ENCODE measurements at places on chromosomes 3 and 15.

- no peak for DNase-seq
These were observed 20.0 kb downstream of the BOC start for GRCh38 chr3:113231391-113231790.

- no peak for DNase-seq
These were observed 910 bp upstream of the ARPP21 start for GRCh38 chr3:35638251-35638979.

DNA sequence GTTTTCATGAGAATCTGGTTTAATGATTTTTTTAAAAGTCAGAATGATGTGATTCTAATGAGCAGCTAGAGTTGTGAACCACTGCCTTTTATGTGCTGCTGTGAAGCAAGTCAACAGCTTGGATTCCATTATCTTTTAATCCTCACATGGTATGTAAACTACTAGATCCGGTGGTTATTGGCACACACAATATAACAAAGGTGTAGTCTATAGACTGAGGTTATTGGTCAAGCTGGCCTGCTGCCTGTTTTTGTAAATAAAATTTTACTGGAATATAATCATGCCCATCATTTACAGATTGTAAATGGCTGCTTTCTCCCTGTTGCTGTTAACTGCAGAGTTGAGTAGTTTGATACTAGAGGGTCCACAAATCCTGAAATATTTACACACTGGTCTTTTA is 103.1 kb downstream of the OTOL1 start:
- no peak for DNase-seq

GRCh38 chr3:73294537-73294936 is 233.1 kb downstream of the EBLN2 start:
- no peak for DNase-seq

DNA sequence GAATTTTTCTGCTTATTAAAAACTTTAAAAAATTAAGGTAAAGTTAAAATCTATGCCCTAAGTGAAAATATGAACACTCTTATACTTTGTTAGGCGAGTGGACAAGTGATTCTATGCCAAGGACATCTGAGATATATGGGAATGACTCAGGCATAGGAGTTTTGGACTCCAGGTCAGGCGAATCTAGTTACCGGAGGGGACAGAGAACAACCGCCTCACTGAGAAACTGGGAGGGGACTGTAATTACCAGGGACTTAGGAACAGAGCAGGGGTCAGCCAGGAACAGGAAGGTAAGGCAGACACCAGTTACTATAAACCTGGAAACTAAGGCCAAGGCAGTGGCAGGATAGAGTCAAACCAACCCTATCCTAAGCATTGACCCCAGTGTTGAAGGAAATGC is 16.8 kb upstream of the ATP1B3 start:
- no peak for DNase-seq

GRCh38 chr3:52456169-52456799 is 880 bp downstream of the NISCH start:
- no peak for DNase-seq

DNA sequence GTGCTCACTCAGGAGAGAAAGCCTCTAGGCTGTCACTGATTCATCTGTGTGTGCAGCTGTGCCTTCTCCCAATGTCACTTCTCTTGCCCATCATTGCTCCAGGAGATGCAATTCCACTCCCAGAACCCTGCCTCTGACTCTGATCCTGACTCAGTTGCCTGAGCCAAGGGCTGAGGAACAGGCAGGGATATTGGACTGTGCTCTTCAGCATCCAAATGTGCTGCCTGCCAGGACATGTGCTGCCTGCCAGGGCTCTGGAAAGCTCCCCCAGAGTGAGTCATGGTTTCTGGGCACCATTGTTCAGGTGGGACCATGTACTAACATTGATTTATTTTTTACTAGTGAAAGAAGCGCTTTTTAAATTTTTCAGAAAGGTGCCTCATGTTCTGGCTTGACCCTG is 71.0 kb downstream of the TRIM42 start:
- no peak for DNase-seq

DNA sequence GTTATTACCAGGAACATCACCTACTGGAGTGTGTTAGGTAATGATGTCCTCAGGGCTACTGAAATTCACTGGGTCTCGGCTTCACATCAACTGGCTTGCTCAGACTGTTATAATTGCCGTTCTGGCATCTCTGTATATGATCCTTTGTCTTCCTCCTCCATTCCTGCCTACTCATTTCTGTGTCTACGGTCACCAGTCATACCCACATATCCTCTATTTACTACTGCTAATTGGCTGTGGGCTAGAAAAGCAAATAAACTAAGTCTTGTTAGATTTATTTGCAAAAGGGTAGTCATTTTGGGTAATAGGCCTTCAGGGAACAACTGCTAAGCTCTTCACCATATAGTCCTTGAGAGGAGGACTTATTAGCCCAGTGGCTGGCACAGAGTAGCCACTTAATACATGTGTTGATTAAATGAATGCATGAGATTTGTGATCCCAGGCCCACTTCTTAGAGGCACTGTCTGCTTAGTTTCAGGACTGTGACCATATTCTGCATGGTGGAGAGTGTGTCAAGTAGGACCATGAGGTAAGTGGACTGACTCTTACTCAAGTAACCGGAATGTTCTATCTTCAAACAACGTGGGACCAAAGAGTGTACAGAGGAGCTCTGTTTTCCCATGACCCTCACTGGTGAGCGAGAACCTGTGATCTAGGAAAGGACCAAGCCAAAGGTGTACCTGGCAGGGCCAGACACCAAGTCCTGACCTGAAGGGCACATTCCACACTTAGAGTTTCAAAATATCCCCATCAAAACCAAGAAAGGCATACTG is 13.2 kb downstream of the ZDHHC3 start:
- no peak for DNase-seq

DNA sequence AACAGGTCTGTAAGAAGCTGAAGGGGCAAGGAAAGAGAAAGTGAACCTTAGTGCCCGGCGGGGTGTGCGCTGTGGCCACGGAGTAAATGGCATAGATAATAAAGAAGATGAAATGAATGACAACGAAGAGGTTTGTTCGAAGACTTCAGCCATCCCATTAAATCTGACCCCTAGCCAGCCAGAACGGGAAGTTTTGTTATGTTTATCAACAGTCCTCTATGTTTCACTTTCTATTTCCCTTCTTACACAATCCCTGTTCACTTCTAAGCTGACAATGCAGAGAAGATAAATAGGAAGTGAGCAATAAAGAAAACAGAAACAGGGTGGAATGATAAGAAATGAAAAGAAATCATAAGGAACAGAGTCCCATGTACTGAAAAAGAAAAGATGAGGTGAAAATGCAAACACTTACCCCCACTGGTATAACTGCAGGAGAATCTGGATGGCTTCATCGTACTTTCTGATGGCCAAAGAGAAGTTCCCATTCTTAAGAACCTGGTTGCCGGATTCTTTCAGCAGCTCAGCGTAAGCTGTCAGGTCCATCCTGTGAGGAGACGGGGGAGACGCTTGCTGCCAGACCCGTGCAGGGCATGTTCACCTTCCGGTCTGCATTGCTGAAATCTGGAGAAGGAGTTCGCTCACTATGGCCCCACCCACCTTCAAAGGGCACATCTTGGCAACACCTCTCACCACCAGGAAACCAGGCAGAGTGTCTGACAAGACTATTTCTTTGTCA is 36.8 kb downstream of the TRANK1 start:
- DNase-seq = peak; percentile 38

DNA sequence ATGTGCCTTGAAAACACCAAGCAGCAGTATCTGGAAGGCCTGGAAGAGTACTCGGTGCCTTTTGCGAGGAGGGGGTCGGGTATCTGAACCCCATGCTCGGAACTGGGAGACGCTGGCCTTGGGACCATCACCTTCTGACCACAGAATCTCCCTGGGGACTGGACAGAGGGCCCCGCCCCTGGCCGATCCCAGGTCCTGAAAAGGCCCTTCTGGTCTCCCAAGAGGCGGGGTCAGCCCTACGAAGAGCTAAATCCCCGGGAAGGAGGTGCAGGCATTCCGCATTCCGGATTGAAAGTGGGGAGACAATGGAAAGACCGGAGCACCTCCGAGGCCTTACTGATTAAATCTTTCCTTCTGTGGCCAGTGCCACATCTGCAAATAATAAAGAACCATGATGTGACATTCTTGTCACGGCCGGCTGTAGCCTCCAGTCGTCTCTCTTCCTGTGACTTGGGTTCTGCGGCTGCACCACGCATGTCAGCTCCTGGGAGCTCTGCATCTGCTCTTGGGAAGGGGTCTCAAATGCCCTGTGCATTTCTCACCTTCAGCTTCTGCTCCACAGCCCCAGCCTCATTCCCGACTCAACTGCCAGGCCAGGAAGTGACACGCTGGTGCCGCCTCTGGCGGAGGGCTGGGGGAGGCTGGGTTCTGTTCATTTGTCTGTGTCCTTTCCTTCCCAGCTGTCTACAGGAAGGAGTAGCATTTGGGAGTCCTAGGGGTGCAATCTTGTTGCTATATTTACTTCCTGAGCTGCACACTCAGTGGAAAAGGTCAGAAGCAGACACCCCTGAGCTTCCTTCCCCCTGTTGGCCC is 173.5 kb downstream of the KLF13 start:
- no peak for DNase-seq

GRCh38 chr3:151182349-151183079 is 20.5 kb downstream of the GPR171 start:
- no peak for DNase-seq

DNA sequence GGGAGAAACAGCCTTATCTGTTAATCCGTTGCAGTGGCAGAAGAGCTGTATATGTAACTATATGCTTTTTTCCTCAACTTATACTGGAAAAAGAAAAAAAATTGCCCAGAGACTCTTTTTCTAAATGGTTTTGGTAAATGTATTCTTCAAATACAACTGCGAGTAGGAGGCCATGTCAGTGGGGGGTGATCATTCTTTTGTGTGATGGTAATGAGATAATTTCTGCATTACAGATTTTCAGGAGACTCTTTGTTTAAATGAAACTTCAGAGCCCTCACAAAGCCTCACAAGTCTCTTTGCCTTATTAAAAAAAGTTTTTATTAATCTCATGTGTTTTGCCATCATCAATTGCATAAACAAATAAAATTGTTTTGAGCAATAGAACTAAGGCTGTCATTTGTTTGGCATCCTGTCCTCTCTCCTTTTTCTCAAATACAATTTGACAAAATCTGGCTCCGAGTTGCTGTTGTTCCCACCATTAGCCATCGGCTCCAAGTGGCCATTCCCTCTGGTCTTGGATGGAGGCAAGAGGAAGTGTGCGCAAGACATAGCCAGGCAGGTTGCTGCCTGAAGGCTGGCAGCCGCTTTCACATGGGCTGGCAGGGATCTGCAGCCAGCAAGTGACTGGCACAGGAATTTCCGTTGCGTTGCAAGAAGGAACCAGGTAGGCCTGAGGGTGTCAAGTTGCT is 116.7 kb downstream of the FNDC3B start:
- DNase-seq = no peak

DNA sequence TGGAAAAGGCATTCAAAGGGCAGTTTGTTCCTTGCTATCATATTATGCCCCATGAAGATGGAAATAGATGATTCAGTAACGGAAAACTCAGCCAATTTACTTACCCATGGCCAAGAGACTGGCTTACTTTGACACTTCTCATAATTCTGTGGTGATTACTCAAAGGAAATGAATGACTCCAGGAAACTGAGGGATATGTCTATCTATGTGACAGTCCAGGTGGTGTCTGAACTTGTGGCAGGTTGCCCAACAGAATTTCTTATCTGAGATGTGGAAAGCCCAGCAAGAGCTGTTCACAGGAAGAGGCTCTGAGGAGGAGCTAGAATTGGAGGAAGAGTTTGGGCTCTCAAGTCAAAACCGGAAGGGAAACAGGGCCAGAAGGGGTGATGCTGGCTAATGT is 91.2 kb downstream of the KCNAB1 start:
- DNase-seq = peak; percentile 54

- DNase-seq = no peak
These were observed 120.5 kb downstream of the BBX start for GRCh38 chr3:107643038-107643883.

DNA sequence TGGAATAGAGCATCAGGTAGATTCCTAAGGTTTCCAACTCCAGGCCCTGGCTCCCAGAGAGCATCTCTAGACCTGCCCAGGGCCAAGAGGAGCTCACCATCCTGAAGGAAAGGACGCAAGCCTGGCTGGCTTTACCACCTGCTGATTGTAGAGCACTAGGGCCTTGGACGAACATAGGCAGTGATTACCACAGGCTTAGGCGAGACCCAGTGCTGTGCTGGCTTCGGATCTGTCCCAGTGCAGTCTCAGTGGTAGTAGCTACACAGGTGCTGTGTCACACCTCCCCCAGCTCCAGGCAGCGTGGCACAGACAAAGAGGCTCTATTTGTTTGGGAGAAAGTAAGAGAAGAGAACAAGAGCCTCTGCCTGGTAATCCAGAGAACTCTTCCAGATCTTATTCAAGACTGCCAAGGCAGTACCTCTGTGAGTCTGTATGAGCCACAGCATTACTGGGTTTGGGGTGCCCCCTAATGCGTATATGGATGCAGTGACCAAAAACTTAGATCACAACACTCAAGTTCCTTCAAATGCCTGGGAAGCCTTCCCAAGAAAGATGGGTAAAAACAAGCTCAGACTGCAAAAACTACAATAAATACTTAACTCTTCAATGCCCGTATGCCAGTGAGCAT is 25.4 kb downstream of the ISG20 start:
- peak; percentile 63 for DNase-seq
